Vagina (tissue), 2 donors: ENCODE measurements at places on chromosomes 1 and 21.

DNA sequence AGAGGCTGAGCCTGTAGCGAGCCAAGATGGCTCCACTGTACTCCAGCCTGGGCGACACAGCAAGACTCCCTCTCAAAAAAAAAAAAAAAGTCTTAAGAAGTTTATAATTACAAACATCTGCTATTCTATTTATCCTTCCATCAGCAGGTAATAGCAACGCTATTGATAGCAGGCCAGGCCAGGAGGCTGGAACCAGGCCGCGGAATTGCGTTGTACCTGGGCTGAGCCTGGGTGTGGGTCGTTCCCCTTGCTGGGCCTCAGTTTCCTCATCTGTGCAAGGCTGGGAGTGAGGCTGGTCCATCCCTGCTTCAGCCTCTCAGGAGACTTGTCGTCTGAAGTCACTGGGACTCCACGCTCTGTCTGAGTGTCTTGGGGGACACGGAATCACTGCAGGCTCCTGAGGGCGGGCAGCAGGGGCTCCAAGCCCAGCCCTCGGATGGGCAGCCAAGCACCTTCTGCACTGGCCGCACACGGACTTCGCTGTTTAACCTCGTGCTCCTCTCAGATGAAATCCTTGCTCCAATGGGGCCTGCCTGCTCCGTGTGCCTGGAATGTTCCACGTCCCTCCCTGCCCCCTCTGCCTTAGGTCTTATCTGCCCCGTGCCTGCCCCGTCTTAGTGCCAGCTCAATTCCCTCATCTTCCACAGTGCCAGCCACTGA, 103.9 kb upstream of the C1orf174 start:
- no peak for DNase-seq

GRCh38 chr1:232831895-232832294, 26.7 kb downstream of the MAP10 start:
- DNase-seq = no peak

DNA sequence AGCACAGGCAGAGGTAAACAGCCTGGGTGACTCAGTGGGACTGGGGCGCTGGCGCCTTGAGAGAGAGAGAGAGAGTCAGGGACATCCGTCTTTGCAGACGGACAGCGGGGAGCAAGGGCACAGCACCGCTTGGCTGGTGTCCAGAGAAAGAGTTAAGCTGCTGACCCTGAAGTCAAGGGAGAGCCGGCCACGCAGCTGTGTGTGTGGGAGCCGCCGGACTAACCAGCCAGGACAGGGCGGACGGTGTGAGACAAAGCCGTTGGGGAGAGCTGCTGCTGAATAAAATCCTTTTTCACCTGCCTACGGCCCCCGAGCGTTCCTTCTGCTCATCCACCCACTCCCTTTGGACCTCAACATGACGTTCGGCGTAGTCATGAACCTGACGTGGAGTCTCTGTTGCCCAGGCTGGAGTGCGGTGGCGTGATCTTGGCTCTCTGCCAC, 14.5 kb downstream of the CFAP74 start:
- DNase-seq = no peak

- no peak for DNase-seq
Observed at GRCh38 chr1:54615531-54616279, 7.6 kb downstream of the FAM151A start.

GRCh38 chr1:103561643-103562395, 9.6 kb upstream of the AMY2B start:
- DNase-seq = no peak

GRCh38 chr1:46486432-46487015, 3.1 kb upstream of the DMBX1 start:
- DNase-seq = no peak

GRCh38 chr1:221347706-221348105, 394.2 kb downstream of the DUSP10 start:
- no peak for DNase-seq

GRCh38 chr1:116764906-116765862, 11.0 kb downstream of the CD2 start:
- no peak for DNase-seq

GRCh38 chr1:218890451-218890850, 283.2 kb upstream of the LYPLAL1 start:
- no peak for DNase-seq

- DNase-seq = no peak
Observed at GRCh38 chr1:205813755-205814058, 709 bp upstream of the SLC41A1 start.

DNA sequence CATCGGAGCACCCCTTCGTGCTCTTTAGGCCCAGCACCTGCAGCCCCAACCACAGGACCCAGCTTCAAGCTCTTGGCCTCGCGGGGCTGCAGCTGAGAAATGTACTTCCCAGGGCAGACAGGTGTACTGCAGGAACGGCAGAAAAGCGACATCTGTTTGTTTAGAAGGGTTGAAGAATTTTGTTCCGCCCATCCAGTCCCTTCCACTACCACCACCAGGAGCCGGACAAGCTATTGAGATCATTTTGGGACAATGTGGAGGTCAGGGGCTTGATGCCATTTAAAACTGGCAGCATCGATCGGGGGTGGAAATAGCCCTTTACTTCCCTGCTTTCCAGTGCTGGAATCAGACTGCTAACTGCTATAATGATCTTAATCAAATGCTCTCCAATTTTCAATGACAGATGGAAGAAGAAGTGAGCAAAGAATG, 1.7 kb downstream of the SERTAD4 start:
- DNase-seq = no peak

DNA sequence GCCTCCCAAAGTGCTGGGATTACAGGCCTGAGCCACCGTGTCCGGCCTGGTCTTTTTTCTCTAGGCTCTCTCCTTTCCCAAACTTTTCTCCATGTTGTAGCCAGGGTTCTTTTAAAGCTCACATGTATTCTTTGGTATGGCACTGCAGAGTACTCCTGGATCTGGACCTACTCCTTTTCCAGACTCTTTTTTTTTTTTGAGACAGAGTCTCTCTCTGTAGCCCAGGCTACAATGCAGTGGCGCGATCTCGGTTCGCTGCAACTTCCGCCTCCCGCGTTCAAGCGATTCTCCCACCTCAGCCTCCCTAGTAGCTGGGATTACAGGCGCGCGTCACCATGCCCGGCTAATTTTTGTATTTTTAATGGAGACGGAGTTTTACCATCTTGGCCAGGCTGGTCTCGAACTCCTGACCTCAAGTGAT, 602 bp upstream of the MED18 start:
- no peak for DNase-seq

- no peak for DNase-seq
Observed at GRCh38 chr1:213828867-213829266, 158.9 kb upstream of the PROX1 start.

GRCh38 chr21:40714536-40714935, 132.4 kb downstream of the DSCAM start:
- no peak for DNase-seq

DNA sequence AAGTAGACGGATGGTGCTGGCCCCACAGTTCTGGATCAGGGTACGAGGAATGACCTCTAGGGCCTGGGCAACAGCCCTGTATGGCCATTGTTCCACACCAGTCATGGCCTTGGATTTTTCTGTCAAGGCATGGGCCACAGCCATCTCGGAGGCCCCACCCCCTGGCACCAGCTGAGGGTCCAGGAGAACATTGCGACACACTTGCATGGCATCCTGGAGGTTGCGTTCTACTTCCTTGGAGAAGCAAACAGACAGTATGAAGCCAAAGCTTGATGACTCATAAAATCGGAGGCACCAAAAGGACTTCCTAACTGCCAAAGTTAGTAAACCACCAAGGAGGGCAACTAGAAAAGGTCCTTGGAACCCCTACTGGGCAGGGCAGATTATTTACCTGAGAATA, 11.9 kb upstream of the VHLL start:
- DNase-seq = no peak

GRCh38 chr1:2612591-2613365, 20.0 kb downstream of the MMEL1 start:
- DNase-seq = no peak

- DNase-seq = no peak
Observed at GRCh38 chr1:147080671-147081394, 91.4 kb downstream of the PRKAB2 start.
